Stimulated activated CD8-positive, alpha-beta memory T cell treated with anti-CD3 and anti-CD28 coated beads, Interleukin-4, amount 100 ng/mL, for 1 hour (primary cell): ENCODE measurements at places on chromosomes 5 and 9.

- no peak for DNase-seq
These were observed 33.1 kb upstream of the AFAP1L1 start for GRCh38 chr5:149238540-149238939.

- no peak for DNase-seq
These were observed 5.0 kb downstream of the TARS1 start for GRCh38 chr5:33445798-33446197.

DNA sequence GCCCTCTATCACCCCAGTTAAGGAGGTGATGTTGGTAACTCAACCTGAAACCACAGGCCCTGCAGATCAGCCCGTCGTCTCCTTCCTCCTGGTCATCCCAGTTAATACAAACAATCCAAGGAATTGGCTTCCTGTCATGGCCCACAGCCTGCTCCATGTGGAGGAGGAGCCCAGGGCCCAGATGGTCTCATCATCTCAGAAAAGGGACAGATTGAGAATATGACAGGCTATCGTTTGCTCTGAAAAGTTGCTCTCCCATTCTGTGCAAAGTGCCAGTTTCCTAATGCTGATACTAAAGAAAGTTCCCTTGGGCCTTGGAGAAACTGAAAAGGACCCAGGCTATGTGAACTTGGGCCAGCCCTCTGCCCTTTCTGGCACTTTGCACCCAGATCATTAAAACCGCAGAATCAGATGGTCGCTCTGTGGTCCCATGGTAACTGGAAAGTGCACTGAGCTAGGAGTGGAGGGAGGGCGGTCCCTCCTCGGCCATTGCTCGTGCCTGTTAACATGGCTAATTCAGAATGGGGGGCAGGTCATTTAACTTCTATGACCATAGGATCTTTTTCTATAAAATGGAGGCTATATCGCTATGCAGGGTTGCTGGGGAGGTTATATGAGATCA is 675 bp upstream of the SPAAR start:
- no peak for DNase-seq

DNA sequence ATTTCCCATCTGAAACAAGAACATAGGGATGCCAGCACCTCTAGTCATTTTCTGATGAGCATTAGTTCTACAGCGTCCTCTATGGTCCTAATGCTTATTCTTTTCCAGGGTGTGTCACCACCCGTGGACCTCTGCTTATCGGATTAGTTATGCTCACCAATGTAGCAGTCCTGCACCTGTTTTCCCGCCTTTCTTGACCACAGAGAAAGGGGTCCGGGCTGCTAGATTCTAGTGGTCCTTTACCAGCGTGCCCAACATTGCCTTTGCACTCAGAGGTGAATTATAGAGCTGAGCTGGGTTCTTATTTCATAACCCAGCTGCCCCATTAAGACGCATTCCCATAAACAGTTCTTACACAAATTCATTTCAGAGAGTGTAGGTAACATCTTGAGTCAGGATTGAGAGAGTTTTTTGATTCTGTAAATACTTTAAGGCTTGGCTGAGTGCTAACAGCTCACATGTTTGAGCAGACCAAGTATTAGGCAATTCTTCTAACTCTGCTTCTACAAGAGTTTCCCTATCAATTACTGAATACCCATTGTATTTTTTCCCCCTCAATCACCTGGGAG is 2205.1 kb upstream of the C9orf72 start:
- DNase-seq = no peak

DNA sequence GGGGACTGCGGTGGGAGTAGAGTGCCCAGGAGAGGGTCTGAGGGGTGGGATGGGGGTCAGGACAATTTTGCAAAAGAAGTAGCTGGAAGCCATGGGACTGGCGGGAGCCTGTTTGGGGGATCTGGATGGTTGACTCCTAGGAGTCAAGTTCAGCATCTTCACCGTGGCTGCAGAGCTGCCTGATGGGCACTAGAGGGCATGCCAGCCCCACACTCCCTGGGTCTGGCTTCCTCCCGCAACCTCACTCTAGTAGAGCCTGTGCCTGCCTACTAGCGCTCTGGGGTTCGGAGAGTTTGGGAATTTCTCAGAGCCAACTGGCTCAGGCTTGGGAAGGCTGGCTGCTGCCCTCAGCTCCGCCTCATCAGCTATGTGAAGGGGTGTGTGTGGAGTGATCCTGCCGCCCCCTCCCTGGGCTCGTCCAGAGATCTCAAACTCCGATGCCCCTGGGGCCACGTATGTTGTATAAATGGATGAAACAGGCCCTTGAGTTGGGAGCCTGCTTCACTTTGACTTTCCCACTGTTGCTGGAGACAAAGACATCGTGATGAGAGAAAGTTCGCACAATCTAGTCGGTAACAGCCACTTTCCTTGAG is 10.8 kb downstream of the TSPAN17 start:
- DNase-seq = peak; percentile 38

DNA sequence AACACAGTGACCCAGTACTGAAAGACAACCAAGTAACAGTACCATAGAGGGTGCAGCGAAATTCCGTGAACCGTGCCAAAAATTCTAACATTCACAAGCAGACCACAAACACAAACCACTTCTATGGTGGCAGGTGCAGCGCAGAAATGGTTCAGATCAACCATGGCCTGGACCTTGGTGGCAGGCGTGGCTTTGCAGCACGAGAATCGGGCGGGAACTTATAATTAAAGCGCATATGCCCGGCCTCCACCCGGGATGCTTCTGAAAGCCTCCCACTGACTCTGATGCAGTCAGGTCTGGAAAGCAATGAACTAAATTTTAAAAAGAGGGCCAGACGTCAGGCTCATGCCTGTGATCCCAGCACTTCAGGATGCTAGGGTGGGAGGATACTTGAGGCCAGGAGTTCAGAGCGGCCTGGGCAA is 68.0 kb upstream of the TBC1D9B start:
- no peak for DNase-seq

- no peak for DNase-seq
These were observed 81.6 kb downstream of the KCNIP1 start for GRCh38 chr5:170585273-170585948.

DNA sequence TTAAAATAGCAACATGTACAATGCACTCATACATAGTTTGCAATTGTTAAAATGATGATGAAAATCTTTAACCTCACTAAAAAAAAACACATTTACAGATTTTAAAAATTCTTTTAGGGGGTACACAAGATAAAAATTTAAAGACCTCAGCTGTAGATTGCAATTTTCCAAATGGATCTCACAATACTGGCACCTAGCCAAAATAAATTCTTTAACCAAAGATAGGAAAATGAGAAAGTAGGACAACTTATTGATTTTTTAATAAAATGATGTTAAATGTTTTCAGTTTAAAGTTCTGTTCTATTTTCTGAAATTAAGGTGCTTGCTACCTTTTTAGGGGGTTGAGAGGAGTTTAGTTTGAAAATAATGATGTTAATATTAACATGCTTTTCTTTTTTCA is 90.0 kb downstream of the PCSK1 start:
- DNase-seq = no peak

DNA sequence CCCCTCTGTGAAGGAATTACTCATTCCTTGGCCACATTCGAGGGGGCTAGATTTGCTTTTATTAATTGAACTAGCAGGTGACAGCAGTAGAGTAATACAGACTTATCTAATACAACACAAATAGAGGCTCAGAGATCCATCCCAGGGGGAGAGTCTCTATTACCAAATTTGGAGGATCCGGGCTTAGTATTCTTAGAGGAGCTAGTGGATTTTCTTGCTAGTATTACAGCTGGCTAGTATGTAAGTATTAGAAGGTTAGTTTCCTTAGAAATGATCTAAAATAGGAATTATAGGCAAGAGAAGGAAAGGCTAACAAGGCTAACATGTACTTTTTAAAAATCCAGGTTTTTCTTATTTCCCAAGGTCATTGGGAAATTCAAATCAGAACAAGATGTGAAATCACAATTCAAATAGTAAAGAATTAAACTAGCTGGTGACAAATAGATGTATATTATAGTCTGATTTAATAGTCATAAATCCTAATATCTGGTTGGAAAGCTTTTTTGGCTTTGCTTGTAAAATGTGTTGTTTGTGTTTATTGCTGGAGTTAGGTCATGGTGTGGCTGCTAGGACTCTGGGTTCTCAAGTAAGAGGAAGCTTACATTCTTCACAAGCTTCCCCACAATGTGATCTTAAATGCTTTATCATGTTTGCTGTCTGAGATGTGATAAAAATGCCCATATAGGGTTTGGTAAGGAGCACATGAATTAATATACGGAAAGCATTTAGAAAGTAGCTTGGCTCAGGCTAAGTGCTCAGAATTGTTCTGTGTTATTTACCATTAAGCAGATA is 160.4 kb upstream of the MPDZ start:
- no peak for DNase-seq
